Anterior cingulate cortex (tissue), 58 donors: ENCODE measurements at places on chromosomes 12 and 14.
A peak's percentile ranks its signal among the peaks of the same experiment; 100 is the strongest.

DNA sequence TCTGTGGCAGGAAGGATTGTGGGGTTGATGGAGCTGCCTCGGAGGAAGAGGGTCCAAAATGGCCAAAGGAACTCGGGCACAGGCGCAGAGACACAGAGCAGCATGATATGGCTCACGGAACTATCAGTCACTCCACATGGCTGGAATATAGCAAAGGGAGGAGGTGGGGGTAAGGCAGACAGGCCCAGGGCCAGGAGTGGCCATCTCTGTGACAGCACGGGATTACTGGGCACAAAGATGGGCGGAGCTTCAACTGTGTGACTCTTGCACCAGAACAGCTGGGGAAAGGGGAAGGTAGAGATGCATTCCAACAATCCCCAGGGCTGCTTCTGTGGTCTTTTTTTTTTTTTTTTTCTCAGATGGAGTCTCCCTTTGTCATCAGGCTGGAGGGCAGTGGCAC is 24.8 kb upstream of the EML1 start:
- DNase-seq = no peak

DNA sequence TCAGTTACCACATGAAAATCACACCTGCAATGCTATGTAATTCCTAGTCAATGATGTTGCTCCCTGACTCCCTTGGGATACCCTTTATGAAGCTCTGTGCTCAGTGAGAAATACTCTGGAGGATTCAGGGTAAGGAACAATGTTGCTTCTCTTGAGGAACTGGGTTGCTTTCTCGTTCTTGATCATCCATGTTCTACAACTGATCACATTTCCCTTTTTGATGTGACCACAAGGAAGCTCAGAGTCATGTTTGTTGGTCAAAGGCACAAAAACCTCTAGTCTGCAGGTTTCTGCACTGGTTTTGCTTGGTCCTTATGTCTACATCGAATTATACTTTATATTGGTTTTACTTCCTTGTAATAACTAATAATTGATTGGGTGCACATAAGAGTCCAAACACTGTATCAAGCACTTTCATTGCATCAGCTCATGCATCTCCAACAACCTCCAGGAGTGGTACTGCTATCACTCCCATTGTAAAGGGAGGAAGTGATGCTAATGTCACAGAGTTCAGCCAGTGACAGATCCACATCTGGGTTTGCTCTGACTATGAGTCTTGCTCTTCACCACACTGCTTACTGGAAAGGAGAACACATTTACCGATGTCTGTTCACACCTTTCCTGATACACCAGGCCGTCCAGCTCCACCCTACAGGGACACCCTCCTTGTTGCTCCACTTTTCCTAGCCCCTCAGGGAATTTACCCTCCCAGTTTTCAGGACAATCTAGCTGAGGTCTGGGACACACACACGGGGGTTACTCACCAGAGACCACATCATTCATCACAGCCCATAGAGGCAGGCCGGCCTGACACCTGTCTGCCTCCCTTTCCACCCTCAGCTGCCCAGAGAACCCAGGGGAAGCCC is 41.0 kb downstream of the CMKLR1 start:
- DNase-seq = no peak

DNA sequence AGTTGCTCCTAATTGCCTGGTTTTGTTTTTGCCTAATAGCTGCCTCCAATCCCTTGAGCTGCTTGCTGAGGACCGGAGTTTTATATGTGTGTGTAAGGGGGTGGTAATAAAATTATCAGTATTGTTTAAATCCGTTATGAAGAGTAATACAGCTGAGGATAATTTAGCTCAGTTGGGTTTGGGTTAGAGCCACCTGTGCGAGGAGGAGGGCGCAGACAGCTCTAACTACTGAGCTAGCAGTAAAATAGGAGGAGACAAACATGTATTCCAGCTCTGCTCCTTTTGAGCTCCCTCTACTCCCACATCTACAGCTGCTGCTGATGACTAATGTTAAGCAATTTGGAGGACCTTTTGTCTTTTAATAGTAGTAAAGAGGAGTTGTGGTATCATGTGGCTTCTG is 61.5 kb downstream of the SPATS2 start:
- DNase-seq = peak; percentile 34

DNA sequence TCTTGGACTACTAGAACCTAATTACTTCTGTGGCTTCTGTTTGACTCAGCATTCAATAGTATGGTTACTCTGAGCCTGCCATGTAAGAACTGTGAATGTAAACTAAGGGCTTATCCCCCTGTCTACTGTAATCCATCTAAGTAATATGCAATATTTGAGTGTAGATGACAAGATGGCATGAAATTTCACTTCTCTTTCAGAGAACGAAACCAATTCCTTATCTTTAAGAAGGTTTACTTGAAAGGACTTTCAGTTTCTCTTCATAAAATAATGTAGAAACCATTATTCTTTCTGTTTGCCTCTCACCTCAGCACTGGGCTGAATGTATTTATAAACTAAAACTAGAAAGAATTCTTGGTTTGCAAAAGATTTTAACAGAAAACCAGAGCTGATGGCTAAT is 60.4 kb upstream of the ARID2 start:
- DNase-seq = no peak

- DNase-seq = no peak
Observed at GRCh38 chr12:10016881-10017280, 6.5 kb downstream of the CLEC12B start.

DNA sequence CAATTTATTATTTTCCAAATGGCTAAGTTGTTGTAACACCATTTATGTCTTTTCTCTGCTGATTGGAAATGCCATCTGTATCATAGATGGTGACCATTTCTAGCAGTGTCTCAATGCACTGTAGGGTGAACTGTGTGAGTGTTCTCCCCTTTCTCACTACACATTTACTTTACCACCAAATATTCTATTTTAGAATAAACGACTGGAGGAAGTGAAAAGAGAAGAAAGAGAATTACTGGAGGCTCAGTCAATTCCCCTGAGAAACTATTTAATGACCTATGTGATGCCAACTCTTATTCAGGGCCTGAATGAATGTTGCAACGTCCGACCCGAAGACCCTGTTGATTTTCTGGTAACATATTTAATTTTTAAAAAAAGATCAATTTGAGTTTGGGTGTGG is 15.5 kb upstream of the PAPOLA start:
- DNase-seq = no peak

DNA sequence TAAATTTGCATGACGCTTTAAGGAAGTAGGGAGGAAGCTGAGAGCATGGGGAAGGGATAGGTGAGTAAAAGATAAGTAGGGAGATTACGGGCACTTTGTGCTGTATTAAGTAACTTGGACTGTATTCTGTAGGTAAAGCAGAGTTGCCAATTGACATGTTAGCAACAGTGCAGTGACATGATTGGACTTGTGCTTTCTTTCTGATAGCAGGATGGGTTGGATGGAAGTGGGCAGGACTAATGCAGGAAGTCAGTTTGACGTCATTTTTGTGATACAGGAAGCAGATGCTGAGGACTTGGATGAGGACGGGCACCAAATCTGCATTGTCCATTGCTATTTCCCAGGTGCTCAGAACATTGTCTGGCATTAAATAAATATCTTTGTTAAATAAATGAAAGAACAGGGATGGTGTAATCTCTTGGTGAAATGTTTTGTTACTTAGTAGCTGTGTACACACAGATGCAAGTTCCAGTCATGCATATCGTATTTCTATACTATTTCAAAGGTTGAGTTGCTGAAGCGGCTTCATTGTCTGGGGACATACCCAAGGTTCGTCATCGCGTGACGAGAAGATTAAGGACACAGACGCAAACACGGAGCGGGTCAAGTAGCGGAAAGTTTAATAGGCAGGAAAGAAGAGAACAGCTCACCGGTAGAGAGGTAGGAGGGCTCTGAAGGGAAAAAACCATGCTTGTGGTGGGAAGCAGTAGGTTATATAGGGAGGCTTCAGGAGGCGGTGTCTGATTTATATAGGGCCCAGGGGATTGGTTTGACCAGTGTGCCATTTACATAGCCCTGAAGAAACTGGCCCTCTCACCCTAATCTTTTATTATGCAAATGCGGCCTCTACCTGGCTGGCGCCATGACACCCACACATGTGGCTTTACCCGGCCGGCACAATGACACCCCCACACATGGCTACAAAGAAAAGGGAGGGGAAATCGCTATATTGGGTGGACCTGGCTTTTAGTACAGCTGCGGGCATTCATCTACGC is 30.7 kb downstream of the GUCY2C start:
- no peak for DNase-seq

- no peak for DNase-seq
Observed at GRCh38 chr12:123265851-123266678, 5.6 kb downstream of the CDK2AP1 start.

GRCh38 chr12:100504804-100505203 is 31.1 kb downstream of the NR1H4 start:
- no peak for DNase-seq

DNA sequence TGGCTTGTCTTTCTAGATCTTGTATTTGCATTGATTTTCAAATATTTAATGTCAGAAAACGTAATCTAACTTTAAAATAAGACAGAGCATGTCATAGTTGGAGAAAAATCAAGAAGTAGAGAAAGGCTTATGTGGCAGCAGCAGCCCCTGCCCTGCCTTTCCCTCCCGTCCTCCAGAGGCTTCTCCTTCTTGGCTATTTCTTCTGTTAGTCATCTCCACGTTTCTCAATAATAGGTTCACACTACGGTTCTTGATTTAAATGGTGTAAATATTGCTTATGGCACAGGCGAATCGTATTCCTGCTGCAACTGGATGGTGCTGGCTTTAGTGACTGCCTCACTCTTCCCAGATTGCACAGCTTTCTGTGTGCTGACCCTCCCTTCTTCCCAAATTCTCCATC is 42.8 kb downstream of the SLC8B1 start:
- no peak for DNase-seq

DNA sequence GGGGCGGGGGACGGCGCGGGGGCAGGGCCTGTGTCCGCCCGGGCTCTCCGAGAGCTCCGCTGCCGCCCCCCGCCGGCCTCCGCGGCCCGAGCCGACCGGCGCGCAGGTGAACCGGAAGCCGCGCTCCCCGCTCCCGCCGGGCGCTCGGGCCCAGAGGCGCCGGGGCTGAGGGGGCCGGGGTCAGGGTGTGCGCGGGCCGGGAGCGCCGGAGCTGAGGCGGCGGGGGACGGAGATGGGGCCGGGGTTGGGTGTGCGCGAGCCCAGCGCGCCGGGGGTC is 431 bp downstream of the HIP1R start:
- no peak for DNase-seq

DNA sequence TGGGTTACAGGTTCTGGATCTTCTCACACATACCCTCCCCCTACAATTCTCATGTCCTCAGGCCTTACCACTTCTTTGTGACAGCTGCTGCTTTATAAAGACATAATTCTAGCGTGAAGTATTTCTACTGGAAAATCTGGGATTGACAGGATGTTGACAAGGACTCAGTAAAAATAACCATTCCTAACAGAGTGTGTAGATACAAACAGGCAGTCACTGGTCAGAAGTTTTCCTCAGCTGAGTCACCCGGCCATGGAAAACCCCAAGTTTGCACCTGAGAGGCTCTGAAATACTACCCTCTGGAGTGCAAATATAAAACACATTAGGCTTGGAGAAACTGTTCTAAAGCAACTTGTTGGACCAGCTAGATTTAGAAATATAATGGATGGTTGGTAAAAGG is 54.4 kb downstream of the SPPL3 start:
- no peak for DNase-seq

- no peak for DNase-seq
Observed at GRCh38 chr12:33587784-33588712, 148.4 kb upstream of the SYT10 start.

- DNase-seq = no peak
Observed at GRCh38 chr14:53532853-53533252, 379.7 kb upstream of the DDHD1 start.

- no peak for DNase-seq
Observed at GRCh38 chr14:26323869-26324268, 274.0 kb downstream of the NOVA1 start.

DNA sequence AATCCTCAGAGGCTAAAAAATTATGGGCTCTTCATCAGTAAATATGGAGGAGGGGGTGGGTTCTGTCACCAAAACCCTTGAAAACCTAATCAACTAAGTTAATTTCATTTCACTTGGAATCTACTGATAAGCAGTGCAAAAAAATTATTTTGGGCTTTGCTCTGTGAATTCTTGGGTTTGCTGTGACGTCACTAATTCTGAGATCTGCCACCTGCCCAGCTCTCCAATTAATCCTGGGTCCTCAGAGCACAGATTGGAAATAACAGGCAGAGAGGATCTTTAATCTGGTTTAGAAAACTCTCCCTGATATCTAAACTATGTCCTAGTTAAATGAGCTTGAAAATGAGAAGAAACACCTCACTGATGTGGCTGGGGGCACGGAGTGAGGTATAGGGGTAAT is 903.2 kb downstream of the AACS start:
- DNase-seq = no peak

GRCh38 chr12:124463341-124463921 is 104.0 kb downstream of the NCOR2 start:
- no peak for DNase-seq

- DNase-seq = no peak
Observed at GRCh38 chr12:64304571-64304970, 82.5 kb upstream of the KICS2 start.

DNA sequence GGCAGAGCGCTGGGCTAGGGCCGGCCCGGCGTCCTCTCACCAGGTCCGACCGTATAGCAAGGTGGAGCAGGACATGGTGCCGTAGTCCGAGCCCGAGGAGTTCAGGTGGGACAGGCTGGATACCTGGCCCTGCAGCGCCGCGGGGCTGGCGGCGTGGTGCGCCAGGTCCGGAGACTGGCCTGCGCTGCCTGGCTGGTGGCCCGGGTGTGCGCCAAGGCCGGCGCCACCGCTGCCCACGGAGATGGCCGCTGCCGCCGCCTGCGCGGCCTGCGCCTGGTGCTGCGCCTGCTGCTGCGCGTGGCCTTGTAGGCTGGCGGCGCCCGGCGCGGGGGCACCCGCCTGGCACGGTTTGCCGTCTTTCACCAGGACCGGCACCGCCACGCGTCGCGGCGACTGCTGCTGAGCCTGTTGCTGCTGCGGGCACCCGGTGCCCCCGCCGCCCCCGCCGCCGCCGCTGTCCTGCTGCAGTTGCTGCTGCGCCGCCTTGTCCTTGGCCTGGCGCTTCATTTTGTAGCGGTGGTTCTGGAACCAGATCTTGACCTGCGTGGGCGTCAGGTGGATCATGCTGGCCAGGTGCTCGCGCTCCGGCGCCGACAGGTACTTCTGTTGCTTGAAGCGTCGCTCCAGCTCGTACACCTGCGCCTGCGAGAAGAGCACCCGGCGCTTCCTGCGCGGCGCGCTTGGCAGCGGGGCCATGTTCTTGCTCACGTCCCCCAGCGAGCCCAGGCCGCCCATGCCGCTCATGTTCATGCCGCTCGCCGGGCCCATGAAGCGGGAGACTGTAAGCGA is 2.6 kb downstream of the NKX2-1 start:
- no peak for DNase-seq

- DNase-seq = no peak
Observed at GRCh38 chr14:40682131-40682913, 924.4 kb upstream of the LRFN5 start.

DNA sequence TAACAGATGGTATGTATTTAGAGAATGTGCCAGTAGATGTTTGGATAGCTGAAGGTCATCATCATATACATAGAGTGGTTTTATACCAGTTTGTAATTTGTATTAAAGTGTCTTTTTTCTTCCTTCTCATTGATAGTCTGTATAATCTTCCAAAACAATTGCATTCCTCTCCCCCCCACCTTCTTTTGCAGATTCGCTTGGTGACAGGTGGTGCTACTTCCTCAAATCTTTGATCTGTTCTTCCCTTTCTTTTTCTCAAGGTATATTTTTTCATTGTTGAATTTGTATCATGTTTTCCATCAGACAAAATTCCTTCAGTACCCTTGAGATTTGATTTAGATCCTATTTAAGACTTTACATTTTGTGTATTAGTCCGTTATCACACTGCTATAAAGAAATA is 15.0 kb downstream of the TBC1D15 start:
- no peak for DNase-seq

- no peak for DNase-seq
Observed at GRCh38 chr14:64303471-64303917, 9.3 kb upstream of the ESR2 start.
